GM23248 (cell line): ENCODE measurements at places on chromosomes 2 and 18.

DNA sequence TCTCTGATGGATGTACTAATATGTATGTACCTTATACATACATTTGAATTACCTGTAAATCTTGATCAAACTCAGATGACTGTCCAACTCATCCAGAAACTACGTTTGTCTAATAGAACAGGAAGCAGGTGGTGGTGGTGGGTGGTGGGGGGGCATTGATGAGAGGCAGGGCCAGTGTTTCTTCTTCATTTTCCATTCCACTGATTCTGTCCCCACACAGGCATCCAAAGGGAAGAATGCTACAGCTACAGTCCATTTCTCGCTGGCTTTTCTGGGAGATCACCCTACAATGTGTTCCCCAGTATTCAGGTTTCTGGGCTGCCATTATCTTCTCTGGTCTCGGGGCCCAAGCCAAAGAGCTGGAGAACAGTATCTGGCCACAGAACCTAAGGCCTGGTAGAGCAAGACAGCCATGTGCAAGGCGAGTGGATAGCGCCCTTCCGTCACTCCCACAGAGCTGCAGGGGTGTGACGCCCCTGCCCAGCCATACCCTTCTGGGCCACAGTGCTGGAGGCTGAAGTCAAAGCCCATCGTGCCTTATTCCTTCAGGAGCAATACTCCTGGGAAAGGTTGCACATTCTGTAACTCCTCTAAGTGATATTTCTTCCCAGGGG, 54.5 kb downstream of the BCL11A start:
- DNase-seq, result no peak

DNA sequence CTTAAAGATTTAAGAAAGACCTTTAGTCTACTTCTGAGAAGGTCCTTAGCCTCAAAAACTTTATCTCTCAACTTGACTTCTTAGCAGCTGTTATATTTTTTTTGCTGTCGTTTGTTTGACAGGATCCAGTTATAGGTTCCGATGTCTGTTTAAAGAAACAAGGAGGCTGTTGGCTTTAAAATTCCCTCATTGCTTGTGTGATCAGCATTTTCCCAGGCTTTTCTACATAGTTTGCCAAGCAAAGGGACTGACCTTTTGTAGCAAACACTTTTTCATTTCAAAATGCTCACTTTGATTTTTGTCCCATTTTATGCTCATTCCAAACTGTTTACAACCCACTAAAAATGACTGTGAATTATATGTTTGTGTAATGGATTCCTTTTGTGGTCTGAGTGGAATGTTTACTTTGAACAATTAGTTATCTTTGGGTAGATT, 394.9 kb downstream of the ARHGAP15 start:
- peak; percentile 42 for DNase-seq

- DNase-seq, result no peak
Observed at GRCh38 chr2:20575935-20576597, 74.8 kb downstream of the HS1BP3 start.

DNA sequence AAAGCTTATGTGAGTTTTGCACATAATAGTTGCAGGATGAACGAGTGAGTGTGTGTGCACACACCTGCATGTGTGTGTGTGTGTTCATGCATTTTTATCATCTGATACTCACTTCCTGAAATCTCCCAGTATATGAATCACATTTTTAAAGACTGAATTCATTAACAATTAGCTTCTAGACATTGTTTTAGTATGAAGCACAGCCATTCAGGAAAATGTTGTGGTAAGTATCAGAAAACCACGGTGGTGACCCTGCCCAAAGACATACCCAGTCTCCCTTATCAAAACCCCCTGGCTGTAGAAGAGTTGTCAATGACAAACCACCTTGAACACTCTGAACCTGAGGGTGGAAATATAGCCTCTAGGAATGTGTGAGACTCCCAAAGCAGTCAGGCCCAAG, 220.8 kb downstream of the ALK start:
- DNase-seq, result peak; percentile 50

- peak; percentile 51 for DNase-seq
Observed at GRCh38 chr2:84849271-84849952, 31.5 kb downstream of the TRABD2A start.

DNA sequence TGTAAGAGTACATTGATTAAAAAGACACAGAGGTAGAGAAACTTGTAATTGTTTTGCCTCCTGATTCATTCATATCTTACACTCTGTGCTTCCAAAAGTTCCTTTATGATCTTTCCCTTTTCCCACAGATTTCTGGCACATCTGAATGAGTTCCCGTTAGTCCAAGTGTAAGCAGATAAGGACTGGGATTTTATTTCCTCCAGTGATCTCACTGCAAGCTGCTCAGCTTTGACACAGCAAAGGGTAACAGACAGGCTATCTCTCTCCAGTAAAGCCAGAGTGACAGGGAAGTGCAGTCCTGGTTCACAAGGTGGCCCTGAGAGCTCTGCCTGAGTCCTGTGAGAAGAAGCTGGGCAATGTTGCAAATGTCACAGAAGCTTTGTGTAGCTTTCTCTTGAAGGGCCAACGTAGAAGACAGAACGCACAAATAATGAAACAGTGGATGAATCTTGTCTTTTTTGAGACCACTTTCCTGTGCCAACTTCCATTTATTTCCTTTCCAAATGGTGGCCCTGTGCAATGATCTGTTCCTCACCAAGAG, 32.5 kb upstream of the KCNE4 start:
- DNase-seq, result no peak

DNA sequence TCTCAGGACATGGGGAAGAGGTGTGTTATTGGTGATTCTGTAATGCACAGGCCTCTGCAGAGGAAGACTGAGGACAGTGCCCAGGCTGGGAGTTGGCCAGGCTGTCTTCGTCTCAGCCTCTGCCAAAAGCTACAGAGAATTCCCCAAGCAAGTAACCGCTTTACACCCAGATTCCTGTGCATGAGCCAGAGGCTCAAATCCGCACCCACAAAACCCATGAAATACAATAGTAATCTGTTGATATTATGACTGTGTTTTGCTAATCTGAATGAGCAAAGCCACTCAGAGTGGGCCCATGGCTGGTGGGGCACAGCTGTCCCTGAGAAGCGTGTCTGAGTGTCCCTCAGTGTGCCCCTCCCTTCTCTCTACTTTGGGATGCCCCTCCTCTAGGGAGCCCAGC, 149.5 kb upstream of the PXDN start:
- DNase-seq, result no peak

DNA sequence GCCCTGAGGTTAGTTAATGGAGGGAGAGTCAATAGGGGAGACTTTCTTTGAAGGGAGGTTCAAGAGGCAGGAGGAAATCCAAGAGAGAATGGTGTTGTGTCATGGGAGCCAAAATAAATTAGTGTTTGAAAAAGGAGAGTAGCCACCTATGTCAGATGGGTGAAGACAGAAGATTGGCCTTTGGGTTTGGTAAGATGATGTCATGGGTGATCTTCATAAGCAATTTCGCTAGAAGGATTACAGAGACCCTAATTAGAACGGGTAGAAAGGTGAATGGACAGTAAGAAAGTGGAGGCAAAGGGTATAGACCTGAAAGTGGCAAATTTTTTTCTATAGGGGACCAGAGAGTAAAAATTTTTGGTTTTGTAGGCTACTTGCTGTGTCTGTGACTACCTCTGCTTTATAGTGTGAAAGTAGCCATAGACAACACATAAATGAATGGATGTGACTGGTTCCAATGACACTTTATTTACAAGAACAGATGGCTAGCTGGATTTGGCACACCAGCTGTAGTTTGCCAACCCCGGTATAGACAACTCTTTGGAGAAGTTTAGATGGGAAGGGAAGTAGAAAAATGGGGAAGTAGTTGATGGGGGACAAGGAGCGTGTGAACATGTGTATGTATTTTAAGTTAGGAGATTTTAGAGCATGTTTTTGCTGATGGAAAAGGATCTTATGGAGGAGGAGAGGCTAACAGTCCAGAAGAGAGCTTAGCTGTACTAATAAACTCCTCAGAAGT, 9.3 kb downstream of the STAMBP start:
- no peak for DNase-seq

DNA sequence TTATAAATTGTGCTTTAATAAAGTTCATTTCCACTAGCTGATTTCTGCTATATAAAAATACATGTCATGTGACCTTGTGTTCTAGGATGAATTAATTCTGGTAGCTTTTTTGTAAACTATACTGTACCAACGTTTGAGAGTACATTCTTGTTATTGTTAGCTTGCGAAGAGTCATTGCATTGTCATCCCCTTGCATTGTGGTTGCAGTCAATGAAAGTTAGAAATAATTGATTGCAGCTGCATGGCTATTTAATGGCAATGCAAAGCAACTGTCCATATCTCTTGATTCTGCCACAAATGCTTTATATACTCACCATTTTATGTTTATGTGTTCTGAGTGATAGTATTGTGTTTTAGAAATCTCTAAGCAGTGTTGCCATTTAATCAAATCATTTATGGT, 91.6 kb downstream of the ZNF407 start:
- peak; percentile 74 for DNase-seq

DNA sequence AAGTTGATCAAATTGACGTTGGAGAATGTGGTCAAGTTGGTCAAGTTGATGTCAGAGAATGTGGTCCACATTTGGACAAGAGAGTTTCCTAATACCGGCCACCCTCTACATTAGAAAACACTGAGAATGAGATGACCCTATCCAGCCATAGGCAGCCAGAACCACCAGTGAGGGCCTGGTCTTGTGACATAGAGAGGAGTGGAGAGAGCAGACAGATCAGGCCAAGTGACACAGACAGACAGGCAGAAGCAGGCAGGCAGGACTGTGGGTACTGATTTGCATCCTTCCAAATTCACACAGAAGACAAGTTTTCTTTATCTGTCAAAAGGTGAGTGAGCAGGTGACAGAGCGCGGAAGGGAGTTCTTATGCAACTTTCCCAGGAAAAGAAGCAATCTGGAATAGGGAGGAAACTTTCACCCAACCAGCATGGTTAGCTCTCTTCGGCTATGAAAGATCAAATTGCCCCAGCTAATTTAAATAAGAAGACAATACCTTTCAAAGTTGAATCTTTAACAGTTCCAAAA, 109.1 kb upstream of the PID1 start:
- DNase-seq, result no peak

DNA sequence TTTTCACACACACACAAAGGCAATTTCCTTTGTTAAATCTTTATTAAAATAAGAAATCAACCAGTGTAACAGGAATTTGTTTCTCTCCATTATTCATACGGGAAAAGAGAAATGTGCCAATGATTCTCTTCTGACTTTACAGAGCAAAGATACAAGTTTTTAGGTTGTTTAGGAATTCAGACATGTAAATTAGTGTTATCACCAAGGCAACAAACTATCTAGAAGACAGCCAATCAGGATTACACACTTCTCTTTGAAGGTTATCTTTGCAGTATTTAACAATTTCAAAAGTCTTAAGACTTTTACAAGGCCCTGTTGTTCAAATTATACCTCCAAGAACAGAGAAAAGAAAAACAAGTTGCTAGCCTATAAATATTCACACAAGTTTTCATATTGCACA, 14.5 kb downstream of the CD302 start:
- DNase-seq, result no peak

DNA sequence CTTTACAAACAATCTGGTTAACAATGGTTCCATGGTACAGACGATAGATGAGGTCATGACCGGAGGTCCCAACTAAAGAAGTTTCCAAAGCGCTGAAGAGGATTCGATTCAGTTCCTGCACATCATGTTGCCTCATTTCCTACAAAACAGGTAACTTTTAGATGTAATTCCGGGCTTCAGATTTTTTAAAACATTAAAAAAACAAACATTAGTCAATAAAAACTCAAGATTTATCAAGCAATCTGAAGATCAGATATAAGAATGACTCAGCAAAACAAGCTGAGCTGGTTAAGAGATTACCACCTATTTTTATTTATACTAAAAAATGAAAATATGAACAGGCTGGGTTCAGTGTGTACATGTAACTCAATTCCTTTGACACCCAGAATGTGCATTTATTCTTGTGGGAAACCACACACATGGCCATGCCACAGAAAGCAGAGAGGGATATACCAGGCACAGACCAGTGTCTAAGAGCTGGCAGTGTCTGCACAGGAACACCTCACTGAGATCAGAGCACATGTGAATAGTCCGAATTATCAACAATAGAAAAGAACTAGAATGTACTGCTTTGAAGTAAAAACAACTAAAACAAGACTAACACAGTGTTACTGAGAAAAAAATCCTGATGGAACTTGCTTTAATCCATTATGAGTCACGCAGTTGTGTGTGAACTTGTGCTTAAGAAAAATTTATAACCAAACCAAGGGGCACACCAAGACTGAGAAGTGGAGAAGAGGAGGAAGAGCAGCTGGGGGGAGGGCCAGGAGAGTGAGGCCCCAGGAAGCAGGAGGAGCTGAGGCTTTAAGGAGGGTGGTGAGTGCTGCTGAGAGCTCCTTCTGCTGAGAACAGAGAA, 9.5 kb downstream of the USP40 start:
- DNase-seq, result peak; percentile 61

DNA sequence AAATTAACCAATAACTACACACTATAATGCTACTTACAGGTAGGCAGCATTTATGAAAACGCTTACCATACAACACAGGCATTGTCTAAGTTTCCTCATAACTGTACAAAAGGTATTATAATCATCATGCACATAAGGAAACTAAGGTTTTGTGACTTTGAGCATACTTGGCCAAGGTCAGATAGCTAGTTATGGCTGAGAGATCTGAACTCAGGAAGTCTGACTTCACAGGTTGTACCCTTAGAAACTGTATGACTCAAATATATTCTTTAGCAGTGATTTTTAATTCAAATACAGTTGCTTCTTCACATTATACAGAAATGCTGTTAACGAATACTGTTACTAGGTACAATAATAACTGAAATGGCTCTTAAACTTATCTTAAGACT, 89.3 kb downstream of the TRIP12 start:
- DNase-seq, result no peak

DNA sequence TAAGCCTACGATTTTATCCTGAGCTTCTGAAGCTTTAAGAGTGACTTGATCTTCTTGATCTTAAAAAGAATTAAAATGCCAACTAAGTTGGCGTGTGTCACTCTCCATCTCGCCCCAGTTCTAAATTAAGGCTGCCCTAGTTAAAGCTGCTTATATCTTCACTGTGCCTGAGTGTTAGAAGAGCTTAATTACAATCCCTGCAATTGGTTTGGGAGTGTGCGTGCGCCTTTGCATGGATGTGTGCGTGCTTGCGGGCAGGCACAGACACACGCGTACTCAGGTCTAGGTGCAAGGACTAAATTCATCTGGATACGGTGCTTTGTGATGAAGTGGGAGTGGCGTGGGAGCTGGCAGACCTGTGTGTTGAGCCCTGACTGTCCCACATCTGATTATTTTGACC, 201.5 kb downstream of the FAM210A start:
- DNase-seq, result no peak

DNA sequence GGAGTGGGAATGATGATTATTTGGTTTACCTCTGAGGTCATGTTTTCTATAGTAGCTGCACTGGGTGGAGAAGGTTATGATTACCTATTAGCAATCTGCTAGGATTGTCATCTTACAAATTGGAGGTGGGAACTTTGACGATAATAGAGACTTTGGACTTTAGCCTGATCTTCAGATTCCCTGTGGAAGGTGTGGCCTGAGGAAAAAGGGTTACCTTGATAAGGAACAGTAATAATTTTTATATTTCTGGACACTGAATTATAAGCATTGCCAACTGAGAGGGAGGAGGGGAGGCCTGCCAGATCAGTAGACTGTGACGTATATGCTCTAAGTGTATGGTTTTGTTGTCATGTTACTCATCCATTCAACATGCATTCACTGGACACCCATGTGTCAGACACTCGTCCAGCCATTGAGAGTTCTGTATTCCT, 183.4 kb upstream of the FOSL2 start:
- no peak for DNase-seq
